ENCODE measurements at places on chromosomes 1 and 21. TPM values are rescaled to one million over a fixed set of nuclear protein-coding genes. Genes with fewer than 3 reads are reported as not detected.

TIE1 gene
- 1,011 TPM for total RNA-seq

KRTAP21-2 gene
- total RNA-seq = not detected

HSPB7 gene
- total RNA-seq = not detected

CELF3 gene
- not detected for total RNA-seq

PPIAL4G gene
- not detected for total RNA-seq

RGS8 gene
- total RNA-seq = not detected

LDLRAD1 gene
- total RNA-seq = not detected

PRKACB gene
- 98.9 TPM for total RNA-seq

VANGL1 gene
- 22.4 TPM for total RNA-seq

DMRTA2 gene
- not detected for total RNA-seq

VN1R5 gene
- total RNA-seq = not detected

ATP1A2 gene
- total RNA-seq = not detected

All from vein endothelial cell (primary cell).